ENCODE measurements at places on chromosomes 1 and 21.

- DNase-seq = no peak
Observed at GRCh38 chr1:96104906-96105305, 616.7 kb upstream of the PTBP2 start.

- no peak for DNase-seq
Observed at GRCh38 chr1:156241311-156241811, 623 bp upstream of the BGLAP start.

GRCh38 chr1:60916199-60916598, 166.2 kb upstream of the NFIA start:
- no peak for DNase-seq

- no peak for DNase-seq
Observed at GRCh38 chr21:35335951-35336446, 286.9 kb upstream of the RUNX1 start.

DNA sequence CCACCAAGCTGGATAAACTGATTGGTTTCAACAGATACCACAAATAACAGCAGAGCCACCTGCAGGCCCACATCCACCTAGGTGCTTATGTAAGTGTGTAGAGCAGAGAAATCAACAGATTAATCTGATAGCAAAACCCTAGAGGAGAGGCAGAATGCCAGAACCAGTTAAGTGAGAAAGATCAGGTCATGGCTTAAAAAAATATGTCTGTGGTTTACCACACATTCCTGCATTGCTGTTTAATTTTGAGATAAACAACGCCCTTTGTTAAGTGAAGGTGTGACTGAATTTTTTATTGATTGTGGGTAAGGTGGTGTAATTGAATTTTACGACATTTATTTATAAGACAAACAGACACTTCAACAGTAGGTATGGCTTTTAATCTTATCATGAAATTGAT, 21.2 kb downstream of the CRNN start:
- DNase-seq = no peak

- DNase-seq = no peak
Observed at GRCh38 chr1:160653620-160654016, 6.8 kb upstream of the SLAMF1 start.

DNA sequence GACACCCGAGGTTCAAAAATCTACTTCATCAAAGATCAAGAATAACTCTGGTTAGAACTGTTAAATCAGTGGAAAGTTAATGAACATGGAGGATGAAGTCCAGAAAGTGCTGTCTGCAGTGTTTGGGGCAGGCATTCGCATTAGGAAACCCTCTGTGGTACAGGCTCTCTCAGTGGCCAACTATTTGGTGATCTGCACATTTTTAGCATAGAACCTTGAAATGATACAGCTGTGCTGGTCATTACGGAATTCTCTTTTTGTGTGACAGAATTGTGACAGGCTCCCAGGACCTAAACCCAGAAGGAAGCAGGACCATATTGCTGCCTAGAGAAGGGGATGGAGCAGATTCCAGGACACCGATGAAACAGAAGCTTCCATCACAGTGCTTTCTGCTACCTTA, 89.0 kb downstream of the SLC45A1 start:
- DNase-seq = no peak

- no peak for DNase-seq
Observed at GRCh38 chr1:55801481-55801880, 586.3 kb upstream of the USP24 start.

Data from NCI-H2081 treated with DMSO at 0.1 percent for 48 hours (cell line).